ENCODE measurements at places on chromosomes 4 and X.

GRCh38 chrX:103536071-103536470 is 16.8 kb upstream of the RAB40A start:
- DNase-seq: no peak

- no peak for DNase-seq
Measured at GRCh38 chr4:123784626-123785025, 388.0 kb downstream of the SPRY1 start.

DNA sequence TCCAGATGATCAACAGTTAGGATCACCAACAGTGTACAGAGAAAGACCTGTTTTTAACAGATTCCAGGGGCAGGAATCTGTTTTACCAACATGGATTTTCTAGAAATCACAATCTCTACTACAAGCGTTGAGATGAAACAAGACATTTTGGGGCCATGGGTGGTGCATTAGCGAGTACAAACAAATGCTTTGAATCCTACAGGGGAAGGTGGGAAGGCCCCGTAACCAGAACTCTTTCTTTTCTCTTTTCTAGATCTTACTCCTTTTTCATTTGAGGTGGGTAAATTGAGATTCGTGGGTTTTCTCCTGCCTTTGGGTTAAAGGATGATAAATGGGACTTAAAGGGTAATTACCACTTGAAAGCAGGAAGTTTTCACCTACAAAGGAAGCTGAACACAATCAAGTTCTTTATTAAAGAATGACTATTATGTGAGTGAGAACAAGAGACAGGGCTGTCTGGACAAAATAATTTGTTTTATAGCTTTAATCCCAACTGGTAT is 189.9 kb upstream of the ANXA3 start:
- DNase-seq: no peak

DNA sequence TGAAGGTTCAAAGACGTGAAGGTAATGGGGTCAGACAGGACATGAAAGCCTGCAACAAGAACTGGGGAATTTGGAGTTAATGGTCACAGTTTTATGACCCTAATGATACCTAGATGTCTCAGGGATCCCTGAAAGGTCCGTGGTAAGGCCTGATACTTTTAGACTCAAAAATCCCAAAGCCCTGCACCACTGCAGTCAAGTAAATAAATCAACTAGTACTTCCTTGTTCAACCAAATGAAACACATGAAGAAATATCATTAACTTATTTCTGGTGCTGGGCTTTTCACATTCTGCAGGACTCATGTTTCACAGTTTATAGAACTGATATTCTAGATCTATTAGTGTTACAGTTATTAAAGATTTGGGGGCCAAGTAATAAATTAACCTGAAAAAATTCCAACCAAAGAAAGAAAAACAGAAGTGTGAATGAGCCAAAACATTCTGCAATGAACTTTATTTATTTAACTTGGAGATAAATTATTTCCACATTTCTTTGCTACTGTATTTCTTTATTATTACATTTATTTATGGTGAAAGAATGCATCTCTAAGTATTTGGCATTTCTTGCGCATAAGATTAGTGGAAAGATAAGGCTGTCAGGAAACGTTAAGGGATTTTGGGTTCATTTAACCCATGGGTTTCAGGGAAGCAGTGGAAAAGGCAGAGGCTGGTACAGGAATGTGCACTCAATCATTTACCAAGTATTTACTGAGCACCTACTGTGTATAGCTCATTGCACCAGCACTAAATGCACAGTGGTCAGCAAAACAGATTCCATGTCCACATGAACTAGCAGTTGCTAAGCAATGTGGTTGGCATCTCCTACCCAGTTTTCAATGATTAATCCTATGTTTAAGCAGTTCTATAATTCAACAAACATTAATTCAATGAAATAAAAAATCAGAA is 8.7 kb downstream of the WDFY3 start:
- DNase-seq: no peak

DNA sequence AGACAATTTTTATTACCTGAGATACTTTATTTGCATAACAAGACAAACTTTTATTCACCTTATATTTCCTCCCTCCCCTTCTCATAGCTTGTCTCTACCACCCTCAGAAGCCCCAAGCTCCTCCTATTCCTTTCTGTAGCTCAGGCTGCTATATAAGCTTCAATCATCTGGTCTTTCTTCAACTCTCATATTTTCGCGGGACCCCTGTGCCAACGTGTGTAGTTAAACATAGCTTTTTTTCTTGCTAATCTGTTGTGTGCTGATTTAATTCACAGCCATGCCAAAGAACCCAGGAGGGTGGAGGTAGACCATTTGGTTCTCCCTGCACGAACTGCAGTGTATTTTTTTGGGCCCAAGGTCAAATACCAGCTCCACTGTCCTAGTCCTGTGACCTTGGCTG is 21.1 kb upstream of the CD38 start:
- no peak for DNase-seq
